ENCODE measurements at places on chromosomes 7 and 10. TPM values are rescaled to one million over a fixed set of nuclear protein-coding genes. Genes with fewer than 3 reads are reported as not detected.
A peak's percentile ranks its signal among the peaks of the same experiment; 100 is the strongest.

- DNase-seq: no peak
Observed at GRCh38 chr10:110792476-110793125, 79.1 kb upstream of the PDCD4 start.

OPALIN gene
- not detected for total RNA-seq

- no peak for DNase-seq
Observed at GRCh38 chr7:98137826-98138151, 31.1 kb downstream of the LMTK2 start.

DNA sequence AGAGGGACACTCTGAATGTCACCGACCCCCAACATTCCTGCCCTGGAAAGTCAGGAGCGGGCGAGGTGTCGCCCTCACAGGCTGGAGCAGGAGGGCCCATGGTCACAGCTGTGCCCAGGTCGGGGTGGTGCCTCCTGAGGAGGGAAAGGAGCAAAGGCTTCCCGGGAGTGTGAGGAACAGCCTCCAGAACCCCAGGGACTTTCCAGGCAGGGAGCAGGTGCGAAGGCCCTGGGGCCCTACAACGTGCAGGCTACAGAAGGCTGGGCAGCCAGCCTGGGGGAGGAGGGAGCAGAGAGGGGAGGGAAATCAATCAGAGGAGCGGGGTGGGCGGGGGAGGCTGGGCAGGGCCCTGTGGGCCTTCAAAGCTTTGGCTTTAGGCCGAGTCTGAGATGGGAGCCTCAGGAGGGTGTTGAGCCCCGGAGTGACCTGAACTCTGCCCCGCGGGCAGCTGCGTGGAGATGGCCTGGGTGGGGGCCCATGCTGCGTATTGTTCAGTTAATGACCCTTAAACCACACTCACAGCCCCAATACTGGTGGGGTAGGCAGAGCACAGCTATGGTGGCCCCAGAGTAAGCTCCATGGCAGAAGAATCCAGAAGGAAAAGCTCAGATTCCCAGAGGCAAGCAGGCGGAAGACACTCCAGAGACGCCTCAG, 44.2 kb upstream of the PPP2R2D start:
- DNase-seq: no peak

DNA sequence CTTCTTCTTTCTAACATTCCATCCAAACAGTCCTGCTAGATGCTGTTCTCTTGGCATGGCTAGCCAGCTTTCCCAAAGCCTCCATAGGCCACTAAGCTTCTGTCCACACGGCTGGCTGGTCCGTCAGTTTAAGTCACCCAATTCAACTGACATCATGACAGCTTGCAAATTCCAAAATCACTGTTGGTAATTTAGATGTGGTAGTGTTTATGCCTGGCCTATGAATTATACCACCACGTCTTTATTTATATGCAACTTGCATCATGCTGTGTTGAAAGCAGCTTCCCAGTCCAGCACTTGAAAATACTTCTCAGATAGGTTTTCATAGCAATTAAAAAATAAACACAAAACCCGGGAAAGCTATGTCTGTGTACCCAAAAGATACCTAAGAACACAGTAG, 2.2 kb upstream of the VIM start:
- no peak for DNase-seq

CALD1 gene
- total RNA-seq: 285 TPM

CRYGN gene
- 0.17 TPM for total RNA-seq

TRIM50 gene
- total RNA-seq: not detected

PDE6C gene
- total RNA-seq: not detected

CREM gene
- total RNA-seq: 30.2 TPM

- DNase-seq: no peak
Observed at GRCh38 chr7:74099031-74099430, 15.4 kb downstream of the LIMK1 start.

CDHR3 gene
- 0.74 TPM for total RNA-seq

DNA sequence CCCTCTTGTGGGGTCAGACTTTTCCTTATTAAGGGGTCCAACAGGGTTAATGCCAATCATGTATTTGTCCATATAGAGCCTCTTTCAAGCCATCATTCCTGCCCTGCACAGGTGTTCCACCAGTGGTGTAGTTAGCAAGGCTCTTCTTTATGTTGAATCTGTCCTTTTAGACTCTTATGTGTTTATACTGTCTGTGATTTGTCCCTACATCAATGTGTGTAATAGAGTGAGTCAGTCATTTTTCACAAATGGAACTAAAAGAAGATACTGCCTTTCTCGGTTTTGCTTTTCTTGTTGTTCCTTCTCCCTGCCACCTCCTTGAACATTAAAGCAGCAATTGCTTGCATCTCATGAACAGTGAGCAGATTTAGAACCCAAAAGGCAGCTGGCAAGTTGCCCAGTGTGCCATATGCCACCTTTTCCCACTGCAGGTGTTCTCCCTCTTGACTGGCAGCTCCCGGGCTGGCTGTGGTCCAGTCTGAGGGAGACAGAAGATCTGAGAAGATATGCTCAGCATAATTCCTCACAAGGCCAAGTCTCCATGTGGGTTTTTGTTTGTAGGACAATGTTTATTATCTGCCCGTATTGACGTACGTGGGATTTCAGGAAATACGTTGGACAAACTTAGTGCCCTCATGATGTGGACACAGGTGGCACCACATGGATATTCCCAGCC, 154.1 kb downstream of the LHFPL3 start:
- DNase-seq: no peak

ZNF239 gene
- 7.6 TPM for total RNA-seq

TCERG1L gene
- 0.03 TPM for total RNA-seq

GRCh38 chr10:9608602-9609001, 1409.1 kb upstream of the CELF2 start:
- no peak for DNase-seq

GRCh38 chr10:78568620-78569019, 500.1 kb upstream of the ZMIZ1 start:
- no peak for DNase-seq

GRCh38 chr10:61673360-61673759, 10.6 kb downstream of the CABCOCO1 start:
- no peak for DNase-seq

OR2A12 gene
- total RNA-seq: not detected

GRCh38 chr10:51397695-51398094, 301.7 kb downstream of the CSTF2T start:
- peak; percentile 66 for DNase-seq

DNA sequence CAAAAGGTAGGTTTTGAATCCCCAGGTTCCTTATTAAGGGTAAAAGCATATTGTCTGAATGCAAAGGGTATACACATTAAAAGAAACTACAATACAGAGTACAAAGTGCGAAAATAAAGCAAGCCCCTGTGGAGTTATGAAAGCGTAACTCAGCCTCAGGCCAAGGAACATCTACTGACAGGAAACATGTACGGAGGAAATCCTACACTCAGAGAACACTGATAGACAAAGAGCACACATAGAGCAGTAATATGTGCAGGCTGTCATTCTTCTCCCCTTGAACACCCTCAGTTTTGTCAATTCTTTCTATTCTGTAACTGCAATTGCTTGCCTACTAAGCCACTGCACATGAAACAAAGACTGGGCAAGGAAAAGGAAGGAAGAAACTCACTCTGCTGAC, 150.2 kb downstream of the DGKB start:
- no peak for DNase-seq

KIAA1549 gene
- total RNA-seq: 1.8 TPM

All from Daoy (cell line).